ENCODE measurements at places on chromosomes 6 and 20.

GRCh38 chr6:44854712-44855443, 467.4 kb downstream of the CDC5L start:
- DNase-seq = no peak

DNA sequence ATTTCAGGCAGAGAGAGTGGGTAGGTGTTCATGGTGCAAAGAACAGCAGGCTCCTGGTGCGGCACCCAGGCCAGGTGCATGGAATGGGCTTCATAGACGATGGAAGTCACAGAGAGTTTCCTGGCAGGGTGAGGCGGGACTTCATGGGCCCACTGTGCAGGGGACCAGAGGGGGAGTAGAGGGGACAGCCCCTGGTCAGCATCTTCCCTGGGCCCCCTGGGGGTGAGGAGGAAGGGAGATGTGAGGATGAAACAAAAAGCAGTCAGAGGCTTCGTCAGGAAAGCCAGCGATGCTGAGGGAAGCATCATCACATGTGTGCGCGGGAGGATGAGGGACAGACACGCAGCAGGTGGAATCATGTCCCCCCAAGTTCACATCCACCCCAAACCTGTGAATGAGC, 2.4 kb upstream of the THBS2 start:
- DNase-seq = no peak

DNA sequence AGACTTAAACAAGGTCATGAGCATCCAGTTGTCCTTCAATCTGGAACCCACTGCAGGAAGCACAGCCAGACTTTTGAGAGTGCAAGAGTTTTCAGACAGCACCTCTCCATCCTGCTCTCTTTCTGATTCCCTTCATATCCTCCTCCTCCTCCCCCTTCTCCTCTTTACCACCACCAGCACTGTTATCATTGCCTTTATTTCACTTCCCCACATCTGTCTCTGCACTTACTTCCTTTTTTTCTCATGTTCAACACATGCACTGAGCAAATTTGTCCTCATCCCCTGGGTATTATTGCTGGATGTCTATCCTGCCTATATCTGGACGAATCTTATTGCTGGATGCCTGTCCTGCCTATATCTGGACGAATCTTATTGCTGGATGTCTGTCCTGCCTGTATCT, 554.8 kb downstream of the DHX35 start:
- no peak for DNase-seq

GRCh38 chr6:12138936-12139335, 126.8 kb downstream of the HIVEP1 start:
- DNase-seq = no peak

GRCh38 chr6:149190224-149190831, 127.2 kb upstream of the TAB2 start:
- no peak for DNase-seq

GRCh38 chr6:80566361-80566760, 459.9 kb downstream of the BCKDHB start:
- no peak for DNase-seq

DNA sequence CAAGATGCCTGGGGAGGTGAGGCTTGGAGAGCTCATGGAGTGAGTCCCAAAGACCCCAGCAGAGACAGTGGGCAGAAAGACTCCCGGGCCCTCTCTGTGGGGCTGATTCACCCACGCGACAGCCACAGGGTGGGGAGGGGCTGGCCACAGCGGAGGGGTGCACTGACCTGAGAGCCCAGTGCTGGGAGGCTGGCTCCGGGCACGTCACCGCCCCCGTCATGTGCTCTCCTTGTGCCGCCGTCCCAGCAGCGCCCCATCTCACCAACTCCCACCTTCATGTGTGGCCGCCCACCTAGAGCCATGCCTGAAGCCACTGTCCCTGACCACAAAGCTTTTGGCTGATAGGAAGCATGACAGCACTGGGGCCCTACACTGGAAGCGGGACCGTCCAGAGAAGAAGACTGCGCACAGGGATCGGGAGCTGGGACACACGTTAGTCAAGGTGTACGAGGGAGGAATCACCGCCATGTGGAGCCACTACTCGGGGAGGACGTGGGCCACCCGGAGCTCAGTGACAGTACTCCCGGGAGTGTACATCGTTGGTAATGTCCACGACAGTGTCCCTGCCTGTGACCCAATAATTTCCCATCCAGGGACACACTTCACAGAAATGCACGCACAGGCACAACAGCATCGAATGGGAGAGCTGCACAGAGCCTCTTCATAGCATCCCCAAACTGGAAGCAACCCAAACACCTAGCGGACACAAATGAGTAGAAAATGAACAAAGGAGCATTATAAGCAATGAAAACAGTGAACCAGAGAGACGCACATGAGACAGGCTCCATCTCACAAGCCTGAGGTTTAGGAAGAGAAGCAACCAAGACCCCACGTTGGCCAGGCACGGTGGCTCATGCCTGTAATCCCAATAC, 28.4 kb upstream of the FOXC1 start:
- peak; percentile 37 for DNase-seq

- DNase-seq = no peak
These were observed 41.1 kb upstream of the OSTM1 start for GRCh38 chr6:108115598-108116058.

- no peak for DNase-seq
These were observed 106.4 kb upstream of the SSTR4 start for GRCh38 chr20:22928679-22929078.
